Osteocyte (in vitro differentiated cells): ENCODE measurements at places on chromosomes 6 and 20. TPM values are rescaled to one million over a fixed set of nuclear protein-coding genes. Genes with fewer than 3 reads are reported as not detected.

DNA sequence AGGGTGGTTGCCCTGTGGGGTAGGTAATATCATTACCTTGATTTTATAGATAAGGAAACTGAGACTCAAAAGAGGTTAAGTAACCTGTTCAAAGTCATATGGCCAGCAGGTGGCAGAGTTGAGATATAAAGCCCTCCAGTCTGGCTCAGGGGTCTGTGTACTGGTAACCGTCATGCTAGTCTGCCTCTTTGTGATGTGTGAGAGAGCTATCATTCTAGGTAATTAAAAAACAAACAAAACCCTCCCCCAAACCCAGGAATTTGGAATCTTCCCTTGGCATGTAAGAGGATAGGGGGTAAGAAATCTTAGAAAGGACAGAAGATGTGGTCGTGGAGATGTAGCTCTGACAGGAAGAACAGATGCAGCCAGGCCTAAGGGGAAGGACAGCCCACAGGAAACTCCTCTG, 206.0 kb downstream of the CDC5L start:
- peak; percentile 66 for DNase-seq

DNA sequence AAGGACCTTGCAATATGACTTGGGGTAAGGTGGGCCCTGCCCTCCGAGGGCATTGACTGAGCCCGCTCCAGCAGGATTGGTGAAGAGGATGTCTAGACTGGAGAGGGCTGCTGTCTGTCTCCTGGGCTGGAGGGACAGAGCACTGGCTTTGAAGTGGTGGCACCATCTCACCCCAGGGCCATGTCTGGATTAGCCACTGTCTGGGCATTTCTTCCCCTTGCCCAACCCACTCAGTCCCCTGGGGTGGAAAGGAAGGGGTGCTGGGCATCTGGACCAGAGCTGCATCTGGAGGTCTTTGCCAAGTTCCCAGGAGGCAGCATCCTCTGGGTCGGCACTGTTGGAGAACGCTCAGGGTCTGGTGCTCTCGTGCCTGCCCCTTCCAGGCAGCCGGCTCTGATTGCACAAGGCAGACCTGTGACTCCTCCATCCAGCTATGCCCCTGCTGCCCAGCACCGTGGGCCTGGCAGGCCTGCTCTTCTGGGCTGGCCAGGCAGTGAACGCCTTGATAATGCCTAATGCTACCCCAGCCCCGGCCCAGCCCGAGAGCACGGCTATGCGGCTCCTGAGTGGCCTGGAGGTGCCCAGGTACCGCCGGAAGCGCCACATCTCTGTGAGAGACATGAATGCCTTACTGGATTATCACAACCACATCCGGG, at the start of gene R3HDML:
R3HDML (plus strand) TSS at position 319 of the 656 bp plus-strand sequence; CDS start at position 434, 115 bp downstream.
- DNase-seq: no peak

DNA sequence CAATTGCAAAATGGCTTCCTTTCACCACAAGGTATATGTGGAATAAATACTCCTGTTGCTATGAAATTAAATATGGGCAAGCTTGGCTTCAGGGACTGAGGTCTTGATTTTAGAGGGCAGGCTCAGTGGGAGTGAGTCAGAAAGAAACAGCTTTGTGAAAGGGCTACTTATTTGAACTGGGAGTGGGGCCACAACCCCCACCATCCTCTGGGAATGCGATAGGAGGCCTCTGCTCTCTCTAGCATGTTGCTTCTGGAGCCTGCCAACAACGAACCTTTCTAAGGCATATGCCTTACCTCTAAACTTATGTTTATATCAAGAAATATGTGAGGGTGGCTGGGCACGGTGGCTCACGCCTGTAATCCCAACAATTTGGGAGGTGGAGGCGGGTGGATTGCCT, 149.7 kb downstream of the LRRC1 start:
- no peak for DNase-seq

GRCh38 chr20:52003415-52003814, 188.2 kb downstream of the ZFP64 start:
- no peak for DNase-seq

GRCh38 chr20:17613328-17614175, 43.7 kb downstream of the DSTN start:
- DNase-seq: no peak

- DNase-seq: no peak
Measured at GRCh38 chr6:4935975-4936680, 67.7 kb downstream of the RPP40 start.

GRCh38 chr20:49483018-49483695, 689 bp upstream of the KCNB1 start:
- DNase-seq: no peak

DNA sequence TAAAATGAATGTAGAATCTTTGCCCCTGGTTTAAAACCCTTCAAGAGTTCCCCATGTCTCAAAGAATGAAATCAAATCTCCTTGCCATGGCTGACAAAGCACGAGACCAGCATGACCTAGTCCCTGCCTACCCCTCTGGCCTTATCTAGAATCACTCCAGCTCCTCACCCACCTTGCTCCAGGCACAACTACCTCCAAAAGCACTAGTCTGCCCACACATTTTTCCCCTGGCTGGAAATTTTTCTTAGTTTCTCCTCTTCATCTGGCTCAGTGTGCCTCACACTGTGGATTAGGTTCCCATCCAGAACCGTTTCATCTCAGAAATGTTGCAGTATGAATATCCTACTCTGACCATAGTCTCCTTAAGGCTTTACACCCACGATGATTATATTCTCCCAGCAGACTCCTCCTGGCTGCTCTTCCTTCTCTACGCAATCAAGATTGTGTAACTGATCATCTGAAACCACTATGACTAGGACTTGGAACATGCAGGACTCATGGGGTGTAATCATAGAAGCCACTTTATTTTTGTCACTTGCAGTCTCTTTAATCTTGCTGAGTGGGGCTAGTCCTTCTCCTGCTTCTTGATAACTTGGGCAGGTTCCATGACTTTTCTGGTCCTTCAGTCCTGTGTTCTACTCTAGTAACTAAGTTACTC, 7.8 kb upstream of the MRS2 start:
- DNase-seq: no peak

DNA sequence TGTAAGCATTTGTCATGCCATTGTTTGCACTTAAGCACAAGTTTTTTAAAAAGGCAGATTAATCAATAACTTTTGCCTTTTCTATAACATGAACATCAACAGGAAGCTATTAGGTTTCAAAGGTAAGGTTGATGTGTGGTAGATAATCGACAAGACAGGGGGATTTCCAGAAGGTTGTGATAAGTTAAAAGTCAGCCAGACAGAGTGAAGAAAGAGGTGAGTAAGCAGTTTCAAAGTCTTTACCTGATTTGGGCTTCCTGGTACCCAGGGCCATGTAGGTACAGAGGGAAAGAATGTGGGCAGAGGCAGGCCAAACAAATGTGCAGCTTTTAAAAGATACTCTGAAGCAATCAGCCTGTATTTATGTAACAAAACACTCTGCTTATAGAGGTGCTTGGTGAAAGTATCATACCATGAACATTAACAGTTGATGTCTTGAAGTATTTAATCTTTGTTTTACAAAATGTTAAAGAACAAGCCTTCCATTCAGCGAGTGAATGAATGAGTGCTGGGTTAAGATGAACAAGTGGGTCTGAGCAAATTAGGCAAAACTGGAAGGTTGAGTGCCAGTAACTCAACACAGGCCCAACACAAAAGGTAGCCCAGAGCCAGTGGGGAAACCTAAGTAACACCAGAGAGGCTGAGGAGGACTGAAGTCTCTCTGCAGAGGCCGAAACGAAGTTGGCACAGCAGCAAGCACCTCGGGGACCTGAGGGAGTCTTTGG, 60.2 kb downstream of the LRRC1 start:
- DNase-seq: no peak

DNA sequence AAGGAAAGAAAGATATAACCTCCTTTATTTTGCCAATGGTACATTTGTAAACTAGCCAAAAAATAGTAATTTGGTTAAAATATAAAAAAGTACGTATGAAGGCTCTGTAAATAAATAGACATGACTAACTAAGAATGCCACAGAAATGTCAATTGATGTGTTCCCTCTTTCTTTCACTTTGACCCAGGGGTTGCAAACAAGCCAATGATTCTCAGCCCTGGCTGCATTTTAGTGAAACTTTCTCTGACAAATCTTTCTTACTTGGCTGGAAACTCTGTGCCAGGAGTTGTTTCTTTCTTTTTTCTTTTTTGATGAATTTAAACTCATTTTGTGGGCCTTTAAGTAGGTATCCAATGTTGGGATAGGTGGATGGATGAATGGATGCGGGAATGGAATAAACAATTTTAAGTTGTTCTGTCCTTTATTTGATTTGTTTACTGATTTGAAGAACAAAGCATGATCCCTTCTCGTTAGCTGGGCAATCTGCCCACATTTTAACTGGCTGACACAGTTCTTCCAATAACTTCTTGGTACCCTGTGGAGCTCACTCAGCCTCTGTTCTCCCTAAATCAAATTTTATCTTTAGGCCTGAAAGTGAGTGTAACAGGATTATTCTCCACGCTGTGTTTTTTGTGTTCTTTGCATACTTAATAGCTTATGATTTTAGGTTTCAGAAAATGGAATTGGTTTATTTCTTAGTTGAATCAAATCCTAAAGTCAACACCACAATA, 58.6 kb upstream of the GCLC start:
- DNase-seq: no peak

DNA sequence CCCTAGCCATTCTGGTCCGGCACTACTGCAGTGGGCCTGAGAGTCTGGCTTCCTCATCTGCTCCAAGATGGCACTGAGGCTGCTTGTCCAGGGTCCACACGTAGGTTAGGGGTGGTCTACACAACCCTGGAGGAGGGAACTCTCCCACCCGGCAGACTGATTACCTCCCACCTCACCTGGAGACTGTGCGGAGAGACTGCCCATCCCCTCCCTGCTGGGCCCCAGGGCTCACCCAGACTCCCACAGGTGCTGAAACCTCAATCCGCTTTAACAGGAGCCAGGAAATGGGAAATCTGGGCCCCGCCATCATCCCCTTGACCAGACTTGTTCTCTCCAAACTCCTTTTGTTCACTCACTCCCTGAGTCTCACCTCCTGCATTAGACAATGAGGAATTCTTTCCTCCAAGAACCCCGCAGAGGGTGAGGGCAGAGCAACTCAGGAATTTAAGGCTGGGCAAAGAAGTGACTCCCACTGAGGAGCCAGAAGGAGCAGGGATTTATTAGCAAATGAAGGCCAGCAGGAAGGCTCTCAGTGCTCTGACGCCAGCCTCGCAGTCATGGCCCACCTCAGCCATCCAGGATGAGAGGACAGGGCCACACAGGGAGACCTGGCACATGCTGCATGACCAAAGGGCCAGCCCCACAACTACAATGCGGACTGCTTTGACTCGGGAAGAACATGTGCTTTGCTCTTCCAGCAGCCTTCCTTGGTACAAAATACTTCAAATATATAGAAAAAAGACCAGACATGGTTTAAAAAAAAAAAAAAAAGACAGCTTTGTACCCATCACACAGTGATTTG, 53.0 kb downstream of the CDK5RAP1 start:
- no peak for DNase-seq

- DNase-seq: no peak
Measured at GRCh38 chr6:87671555-87672029, 30.4 kb downstream of the AKIRIN2 start.

- no peak for DNase-seq
Measured at GRCh38 chr6:93943661-93944060, 524.3 kb upstream of the EPHA7 start.

DNA sequence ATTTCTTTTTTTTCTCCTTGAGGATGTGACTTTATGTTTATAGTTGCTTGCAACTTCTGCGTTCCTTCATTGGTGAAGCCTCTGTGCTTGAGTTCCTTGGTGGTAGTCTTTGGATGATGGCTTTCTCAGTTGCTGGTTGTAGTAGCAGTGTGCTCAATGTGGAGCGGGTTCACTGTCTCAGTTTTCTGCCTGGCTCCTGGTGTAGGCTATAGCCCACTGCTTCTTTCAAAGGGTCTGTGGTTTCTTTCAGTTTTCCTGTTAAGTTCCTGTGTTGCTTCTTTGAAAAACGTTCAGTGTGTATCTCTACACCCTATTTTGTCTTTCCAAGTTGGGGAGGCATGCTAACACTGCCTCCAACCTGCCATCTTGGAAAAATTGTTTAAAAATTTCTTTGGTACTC, 33.9 kb upstream of the ZBTB24 start:
- DNase-seq: no peak

- no peak for DNase-seq
Measured at GRCh38 chr6:63615590-63615989, 20.0 kb upstream of the PHF3 start.

DNA sequence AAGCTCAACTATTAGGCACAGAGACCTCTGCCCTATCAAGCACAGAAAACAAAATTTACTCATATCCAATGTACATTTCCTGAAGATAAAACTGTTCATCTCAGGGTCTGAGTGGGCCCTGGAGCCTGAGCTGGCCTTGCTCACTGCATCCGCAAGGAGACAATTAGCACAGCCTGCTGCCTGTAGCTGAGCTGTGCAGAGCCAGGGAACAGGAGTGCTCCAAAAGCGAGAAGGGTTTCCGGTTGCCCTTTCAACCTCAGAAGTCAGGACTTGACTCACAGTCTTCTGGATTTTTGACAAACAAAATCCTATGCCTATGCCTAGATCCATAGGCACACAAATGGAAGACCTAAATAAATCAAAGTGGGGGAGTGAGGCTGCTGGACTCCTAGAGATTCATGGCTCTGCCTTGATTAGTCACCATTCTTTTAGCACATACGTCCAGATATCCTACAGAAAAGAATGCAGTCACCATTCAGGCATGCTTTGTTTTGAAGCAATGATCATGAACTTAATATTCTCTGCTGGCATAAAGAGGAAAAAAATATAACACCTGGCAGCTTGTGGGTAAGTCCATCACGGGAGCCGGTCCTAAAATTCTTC, 73.5 kb downstream of the BFSP1 start:
- DNase-seq: peak; percentile 36

DNA sequence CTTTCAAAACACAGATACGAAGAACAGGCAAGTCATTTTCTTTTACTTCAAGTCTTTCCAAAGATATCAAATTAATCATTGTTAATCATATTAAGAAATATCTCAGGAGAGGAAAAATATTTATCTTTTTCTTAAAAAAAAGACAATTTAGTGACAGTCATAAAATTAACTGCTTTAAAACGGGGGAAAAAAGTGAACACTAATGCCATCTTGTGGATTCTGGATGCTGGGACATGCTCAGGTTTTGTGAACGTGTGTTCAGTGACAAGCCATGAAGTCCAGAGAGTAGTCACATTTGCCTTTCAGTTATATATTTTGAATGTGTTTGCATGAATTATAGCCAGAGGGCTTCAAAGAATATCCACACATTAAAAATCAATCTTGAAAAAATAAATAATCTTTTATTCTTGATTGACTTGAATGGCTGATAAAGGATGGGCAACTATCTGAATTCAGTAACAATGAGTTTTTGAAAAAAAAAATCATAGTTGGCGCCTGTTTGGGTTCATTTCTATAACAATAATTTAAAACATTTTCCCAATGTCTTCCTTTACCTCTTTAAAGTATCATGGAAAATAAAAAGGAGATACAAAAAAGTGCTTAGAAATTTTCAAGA, 74.7 kb upstream of the NOX3 start:
- no peak for DNase-seq

The PMEPA1 gene
- total RNA-seq: 24.1 and 28.2 TPM in 2 replicates

The SNAP25 gene
- total RNA-seq: 0.81 and 1.6 TPM in 2 replicates

The KCNK16 gene
- not detected in 2 replicates for total RNA-seq

The BPIFA1 gene
- total RNA-seq: not detected in 2 replicates

The ADGRB3 gene
- 8.8 and 8.9 TPM in 2 replicates for total RNA-seq

The CST5 gene
- not detected in 2 replicates for total RNA-seq

The PPP1R16B gene
- not detected in 2 replicates for total RNA-seq

The CYP24A1 gene
- total RNA-seq: not detected in 2 replicates
